ENCODE measurements at places on chromosomes 4 and X.

DNA sequence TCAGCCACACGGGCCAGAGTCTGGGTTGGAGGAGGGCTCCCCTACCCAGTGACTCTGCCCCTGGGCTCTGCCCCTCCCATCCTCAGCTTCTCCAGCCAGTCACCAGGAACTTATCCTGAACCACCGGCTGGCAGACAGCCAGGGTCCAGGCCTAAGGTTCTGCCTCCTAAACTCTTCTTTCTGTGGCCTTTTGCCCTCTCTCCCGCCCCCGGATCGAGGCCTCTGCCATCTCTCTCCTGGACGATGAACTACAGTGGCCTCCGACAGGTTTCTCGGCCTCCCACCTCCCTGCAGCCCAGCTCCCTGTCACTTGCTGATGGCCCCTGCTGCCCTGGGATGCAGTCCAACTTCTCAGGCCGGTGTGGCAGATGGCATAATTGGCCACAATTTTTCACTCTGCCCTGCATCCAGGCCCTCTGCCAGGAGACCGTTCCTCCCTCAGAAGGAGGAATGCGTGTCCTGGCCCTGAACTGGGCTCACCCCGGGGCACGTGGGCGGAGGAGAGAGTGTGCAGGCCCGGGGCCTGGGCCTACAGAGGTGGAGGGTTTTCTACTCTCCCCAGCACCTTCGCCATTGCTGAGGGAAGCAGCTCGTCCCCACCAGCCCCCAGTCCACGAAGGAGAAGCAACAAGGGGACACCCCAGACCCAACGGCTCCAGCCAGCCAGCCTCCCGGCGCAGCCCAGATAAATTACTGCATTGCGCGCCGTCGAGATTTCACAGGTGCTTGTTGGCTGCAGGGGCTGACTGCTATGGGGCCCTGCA is 81.9 kb upstream of the LRPAP1 start:
- DNase-seq, result peak; percentile 83

GRCh38 chrX:148382983-148383382 is 117.4 kb upstream of the AFF2 start:
- no peak for DNase-seq

GRCh38 chr4:80072228-80072743 is 743 bp downstream of the ANTXR2 start:
- no peak for DNase-seq

- DNase-seq, result no peak
Measured at GRCh38 chr4:18247189-18247588, 225.6 kb upstream of the LCORL start.

- no peak for DNase-seq
Measured at GRCh38 chrX:47572773-47573340, 9.4 kb upstream of the TIMP1 start.

DNA sequence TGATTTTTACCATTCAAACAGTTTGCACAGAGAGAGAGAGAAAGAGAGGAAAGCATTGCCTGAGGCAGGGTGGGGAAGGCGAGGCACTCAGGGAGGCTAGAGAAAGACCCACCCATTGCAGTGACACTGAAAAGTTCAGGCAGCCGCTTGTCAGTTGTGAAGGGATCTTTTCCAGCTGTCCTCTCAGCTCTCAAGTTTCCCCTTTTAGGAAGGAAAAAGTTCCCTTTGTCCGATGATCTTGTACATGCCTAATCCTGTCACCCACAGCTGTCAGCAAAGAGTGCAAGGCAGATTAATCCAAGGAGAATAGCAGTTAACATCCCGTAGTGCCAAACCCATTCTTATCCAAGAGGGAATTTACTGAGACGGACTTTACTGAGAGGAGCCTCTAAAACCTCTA is 255.0 kb downstream of the MAGEB5 start:
- no peak for DNase-seq

DNA sequence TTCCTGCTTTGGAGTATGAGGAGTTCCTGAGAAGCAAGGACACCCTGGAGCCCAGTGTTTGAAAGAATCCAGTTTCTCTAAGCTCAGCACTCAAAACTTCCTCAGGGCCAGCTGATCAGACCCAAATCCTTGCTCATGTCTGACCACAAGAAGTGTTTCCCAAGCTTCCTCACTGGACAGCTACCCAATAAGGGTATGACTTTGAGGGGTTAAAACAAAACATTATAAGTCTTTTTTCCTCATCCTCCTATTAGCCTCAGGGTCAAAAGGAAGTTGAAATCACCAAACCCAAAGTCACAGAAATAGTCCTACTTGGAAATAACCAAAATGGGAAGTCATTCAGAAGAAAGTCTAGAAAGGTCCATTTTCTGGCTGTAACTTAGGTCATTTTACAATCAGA is 13.7 kb downstream of the ZBTB33 start:
- no peak for DNase-seq

DNA sequence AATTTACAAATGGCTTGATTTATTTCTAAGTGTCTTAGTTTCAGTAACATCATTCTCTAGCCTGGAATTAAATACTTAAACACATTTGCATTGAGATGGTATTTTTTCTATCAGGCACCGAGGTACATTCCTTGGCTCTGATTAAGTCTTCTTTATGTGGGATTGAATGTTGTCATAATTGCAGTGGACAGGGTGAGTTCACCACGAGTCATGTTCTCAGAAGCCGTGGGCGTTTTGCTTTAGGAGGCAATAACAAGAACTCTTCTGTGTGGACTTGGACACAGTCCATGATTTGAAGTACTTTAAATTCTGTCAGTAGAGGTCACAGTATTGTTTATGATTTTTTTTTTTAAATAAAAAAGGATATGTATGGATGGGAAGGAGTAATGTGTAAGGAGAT is 57.1 kb upstream of the EFHC2 start:
- DNase-seq, result no peak

DNA sequence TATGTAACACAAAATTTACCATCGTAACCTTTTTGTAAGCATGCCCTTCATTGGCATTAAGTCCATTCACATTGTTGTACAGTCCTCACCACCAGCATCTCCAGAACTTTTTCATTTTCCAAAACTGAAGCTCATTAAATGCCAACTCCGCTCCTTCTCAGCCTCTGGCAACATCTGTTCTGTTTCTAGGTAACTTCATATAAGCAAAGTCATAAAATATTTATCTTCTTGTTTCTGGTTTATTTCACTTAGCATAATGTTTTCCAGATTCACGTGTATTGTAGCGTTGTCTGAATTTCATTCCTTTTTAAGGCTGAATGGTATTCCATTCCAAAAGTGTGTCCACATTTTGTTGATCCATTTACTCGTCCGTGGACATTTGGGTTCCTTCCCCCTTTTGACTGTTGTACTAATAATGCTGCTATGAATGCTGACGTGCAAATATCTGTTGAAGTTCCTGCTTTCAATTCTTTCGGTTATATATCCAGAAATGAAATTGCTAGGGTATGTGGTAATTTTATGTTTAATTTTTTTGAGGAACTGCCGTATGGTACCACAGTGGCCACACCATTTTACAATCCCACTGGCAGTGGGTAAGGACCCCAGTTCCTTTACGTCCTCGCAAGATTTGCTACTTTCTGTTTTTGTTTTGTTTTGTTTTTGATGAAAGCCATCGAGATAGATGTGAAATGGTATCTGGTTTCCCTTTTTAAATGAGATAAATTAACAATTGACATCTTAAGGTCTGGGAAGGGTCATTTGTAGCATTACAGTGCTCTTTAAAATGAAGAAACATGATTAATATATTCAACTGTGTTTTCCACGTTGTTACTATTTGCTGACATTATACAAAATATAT is 63.4 kb downstream of the PTTG2 start:
- DNase-seq, result no peak

DNA sequence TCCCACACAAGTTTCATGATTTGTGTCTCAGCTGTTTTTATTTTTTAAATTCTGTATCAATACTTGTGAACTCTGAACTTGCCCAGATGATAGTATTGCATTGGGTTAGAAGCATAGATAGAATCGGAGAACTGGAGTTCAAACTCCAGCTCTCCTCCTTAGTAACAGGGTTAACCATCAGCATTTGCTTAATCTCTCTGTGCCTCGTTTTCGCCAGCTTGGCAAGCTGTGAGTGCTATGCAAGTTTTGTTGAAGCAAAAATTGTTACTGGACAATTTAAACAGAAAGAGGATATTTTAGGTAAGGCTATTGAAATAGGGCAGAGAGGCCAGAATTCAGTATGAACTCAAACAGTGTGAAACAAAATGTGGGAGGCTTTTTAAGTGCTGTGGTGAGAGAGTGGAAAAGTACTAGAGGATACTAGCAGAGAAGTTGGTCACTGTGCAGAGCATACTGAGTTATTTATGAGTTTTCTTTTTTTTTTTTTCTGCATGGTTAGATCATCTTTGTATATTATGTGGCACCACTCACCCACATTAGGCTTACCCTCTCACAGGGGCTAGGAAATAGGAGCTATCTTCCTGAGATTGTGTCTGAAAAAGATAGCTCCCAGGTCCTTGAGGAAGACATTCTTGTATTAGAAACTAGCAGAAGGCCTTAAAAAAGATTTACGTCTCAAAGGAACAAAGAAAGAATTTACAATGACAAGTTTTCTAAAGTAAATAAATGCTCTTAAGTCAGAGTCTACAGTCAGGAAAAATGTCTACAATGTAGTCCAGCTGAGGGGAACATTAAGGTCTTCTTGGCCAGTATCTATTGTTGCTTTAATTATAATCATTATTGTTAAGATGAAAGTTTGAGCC is 1126.6 kb downstream of the FAT4 start:
- no peak for DNase-seq

GRCh38 chr4:1002131-1002630 is 9.0 kb upstream of the SLC26A1 start:
- DNase-seq, result no peak

DNA sequence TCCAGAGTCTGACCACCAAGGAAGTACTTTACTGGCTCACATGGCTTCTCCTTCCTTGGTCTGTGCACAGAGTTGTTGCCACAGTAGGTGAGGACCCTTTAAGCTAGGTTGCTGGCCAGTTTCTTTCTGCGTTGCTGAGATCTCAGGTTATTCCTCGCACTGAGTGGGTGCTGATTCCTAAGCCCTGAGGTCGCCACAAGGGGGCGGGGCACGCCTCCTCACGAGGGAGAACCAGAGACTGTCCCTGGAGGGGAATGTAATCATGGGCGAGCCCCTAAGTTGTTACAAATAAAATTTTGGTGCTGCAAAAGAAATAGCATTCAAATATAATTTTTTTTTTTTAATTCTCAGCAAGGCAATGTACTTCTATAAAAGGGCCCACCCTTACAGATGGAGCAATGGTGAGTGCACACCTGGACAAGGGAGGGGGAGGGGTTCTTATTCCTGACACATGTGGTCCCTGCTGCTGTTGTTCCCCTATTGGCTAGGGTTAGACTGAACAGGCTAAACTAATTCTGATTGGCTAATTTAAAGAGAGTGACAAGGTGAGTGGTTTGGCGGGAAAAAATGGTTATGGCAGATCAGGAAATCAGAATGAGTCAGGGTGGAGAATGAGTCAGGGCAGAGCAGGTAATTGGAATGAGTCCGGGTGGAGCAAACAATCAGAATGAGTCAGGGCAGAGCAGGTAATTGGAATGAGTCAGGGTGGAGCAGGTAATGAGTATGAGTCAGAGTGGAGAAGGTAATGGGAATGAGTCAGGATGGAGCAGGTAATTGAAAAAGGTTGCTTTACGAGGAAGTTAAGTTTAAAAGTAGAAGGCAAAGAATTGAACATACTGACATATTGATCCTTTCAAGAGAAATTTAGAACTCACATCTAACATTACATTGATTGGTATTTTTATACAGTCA is 107.5 kb downstream of the VSIG4 start:
- no peak for DNase-seq

DNA sequence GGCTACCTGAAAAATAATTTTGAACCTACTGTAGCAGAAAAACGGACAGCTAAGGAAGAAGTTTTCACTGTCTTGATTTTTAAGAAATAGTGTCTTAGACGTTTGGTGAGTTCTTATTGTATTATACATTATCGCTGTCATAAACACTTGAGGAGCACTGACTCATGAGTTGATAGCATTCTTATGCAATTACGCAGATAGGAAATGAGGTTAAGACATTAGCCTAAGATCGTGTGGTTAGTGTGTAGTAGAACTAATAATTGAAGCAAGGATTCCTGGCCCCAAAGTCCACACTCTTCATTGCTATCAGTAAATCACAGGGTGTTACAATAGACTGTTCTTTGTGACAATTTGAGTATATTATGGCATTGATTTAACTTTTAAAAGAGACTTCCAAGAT is 238.1 kb downstream of the ARAP2 start:
- no peak for DNase-seq

DNA sequence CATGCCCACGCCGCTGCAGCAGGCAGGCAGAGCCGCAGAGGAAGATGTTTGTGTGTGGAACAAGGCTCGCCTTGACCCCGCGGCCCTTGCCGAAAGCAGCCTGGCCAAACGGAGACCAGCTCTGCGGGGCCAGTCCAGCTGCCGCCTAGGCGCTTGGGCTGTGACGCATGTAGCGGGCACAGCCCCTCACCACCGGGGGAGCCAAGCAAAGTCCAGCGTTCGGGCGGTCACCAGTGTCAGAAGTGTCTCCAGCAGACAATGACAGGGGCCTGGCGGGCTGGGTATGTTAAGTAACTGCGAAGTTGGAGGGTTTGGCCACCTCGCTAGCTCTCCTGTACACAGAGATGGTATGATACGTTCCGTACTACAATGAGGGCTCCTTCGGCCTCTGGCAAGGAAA is 1.3 kb downstream of the AMER1 start:
- no peak for DNase-seq

GRCh38 chr4:76179398-76180318 is 31.5 kb upstream of the NUP54 start:
- peak; percentile 21 for DNase-seq

DNA sequence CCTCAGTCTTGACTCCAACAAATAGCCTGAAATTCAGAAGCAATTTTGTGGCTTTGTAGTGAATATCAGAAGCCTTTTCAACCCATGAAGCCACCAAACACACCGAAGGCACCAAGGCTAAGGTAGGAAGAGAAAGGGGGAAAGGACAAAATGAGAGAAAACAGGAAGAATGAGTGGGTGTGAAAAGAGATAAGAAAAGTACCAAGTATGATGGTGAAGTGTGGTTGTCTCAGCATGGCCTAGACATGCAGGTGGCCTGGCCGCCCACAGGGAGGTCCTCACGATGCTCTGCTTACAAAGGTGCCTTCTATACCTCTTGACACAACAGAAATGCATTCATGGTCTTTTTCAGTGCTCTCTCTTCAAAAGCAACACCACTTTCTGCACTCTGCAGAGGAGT is 34.9 kb downstream of the ACSL1 start:
- DNase-seq, result no peak

GRCh38 chr4:62161446-62161845 is 961.3 kb downstream of the ADGRL3 start:
- no peak for DNase-seq

DNA sequence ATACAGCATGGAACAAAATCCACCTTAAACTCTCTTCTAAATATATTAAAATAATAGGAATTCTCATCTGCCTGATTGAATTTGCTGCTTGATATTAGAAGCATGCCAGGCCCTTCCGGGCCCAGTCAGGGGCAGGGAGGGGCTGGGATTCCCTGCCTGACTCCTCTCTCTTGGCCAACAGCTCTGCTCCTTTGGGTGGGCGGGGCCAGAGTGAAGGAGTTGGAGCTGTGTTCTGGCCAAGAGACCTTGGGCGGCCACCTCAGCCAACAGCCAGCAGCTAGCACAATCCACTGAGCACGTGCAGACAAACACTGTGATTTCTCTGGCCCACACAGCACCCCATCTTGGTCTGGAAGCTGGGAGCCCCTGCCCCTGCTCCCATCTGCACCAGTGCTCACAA is 140.3 kb downstream of the PJA1 start:
- no peak for DNase-seq

Measured in DMS 273 treated with DMSO at 0.1 percent for 48 hours (cell line).